ENCODE measurements at places on chromosomes 2 and 18.

DNA sequence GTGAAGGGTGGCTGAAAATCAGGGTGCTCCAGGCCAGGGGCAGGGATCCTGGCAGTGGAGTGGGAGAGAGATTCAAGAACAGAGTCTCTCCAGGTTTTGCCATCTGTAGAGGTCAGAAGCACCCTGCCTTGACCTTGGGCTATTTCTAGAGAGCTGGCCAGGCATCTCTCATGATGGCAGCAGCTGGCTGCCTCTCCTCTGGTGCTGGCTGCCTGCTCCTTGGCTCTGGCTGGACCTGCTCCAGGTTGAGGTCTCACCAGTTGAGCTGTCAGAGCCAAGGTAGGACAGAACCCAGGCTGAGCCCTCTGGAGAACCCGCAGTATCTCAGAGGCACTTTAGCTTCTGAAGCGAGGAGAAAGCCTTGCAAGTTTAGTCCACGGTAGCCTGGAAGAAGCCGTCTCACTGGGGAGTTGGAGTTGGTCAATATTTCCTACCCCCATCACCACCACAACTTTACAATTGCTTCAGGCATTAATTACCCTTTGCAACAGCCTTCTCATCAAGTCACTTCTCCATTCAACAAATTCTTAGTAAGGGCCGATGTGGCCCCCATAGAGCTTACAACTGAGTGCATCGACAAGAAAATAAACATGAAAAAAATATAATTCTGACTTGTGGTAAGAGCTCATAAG is 25.6 kb downstream of the GNLY start:
- H3K27ac ChIP-seq: no peak overlapping the region
- DNase-seq: no peak
- no peaks in the 10 kb centered on the region for H3K4me1 ChIP-seq
- H3K4me3 ChIP-seq: no peak overlapping the region
- no peaks in the 10 kb centered on the region for H3K27me3 ChIP-seq
- H3K36me3 ChIP-seq: no peaks in the 10 kb centered on the region

GRCh38 chr18:40120796-40121391 is 1834.1 kb upstream of the PIK3C3 start:
- no peak overlapping the region for H3K4me3 ChIP-seq
- DNase-seq: no peak
- H3K36me3 ChIP-seq: no peaks in the 10 kb centered on the region

DNA sequence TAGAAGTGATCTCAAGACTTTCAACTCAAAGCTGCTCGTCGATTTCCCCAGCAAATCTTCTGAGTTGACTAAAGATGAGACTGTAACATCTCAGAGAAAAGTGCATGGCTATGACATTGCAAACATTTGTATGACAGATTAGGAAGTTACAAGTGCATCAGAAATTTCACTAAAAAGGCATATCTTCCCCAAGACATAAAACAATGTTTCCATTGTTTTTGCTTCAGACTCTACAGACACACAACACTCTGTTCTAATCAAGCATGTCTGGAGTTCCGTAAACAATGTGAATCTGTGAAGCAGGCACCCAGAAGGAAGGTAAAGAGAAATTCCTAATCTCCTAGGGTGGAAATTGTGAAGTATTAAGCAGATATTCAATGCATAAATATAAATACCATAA is 144.6 kb upstream of the LYPD1 start:
- no peak overlapping the region for H3K27ac ChIP-seq
- H3K36me3 ChIP-seq: no peaks in the 10 kb centered on the region
- H3K27me3 ChIP-seq: no peaks in the 10 kb centered on the region
- no peak overlapping the region for H3K4me3 ChIP-seq

- peaks cover 18% of the 10 kb centered on the region for H3K36me3 ChIP-seq
Measured at GRCh38 chr2:31969178-31969577, 41.6 kb downstream of the MEMO1 start.

- no peak overlapping the region for H3K4me3 ChIP-seq
- no peak overlapping the region for H3K27ac ChIP-seq
- no peaks in the 10 kb centered on the region for H3K36me3 ChIP-seq
- H3K4me1 ChIP-seq: no peaks in the 10 kb centered on the region
- H3K27me3 ChIP-seq: peaks cover 6% of the 10 kb centered on the region
Measured at GRCh38 chr2:86305195-86305914, 32.1 kb downstream of the REEP1 start.

All from stimulated activated naive B cell treated with anti-CD40 and anti-IgM and Interleukin-4, amounts not matched to agents 10 μg/mL and 1 μg/mL and 100 μg/mL, for 72 hours (primary cell).